ENCODE measurements at places on chromosomes 3 and 15.

- DNase-seq, result no peak
Observed at GRCh38 chr3:113546414-113546893, 14.1 kb downstream of the SIDT1 start.

DNA sequence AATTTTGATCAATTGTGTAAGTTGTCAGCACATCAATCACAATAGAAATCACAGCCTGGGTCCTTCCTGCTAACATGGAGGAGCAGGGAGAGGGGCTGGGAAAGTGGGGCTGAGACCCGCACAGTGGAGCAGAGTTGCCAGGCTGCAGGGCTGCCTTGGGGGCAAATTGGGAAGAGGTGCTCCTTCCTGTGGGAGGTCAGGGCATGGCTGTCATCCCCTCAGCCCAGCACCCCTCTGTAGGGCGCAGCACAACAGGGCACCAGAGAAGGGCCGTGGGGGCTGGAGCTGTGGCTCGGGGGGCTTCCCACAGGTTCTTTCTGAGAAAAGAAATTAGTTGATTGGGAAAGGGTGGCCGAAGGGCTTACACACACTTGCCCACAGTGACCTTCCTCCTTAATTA lies 126.3 kb downstream of the NSMCE3 start:
- DNase-seq, result no peak

DNA sequence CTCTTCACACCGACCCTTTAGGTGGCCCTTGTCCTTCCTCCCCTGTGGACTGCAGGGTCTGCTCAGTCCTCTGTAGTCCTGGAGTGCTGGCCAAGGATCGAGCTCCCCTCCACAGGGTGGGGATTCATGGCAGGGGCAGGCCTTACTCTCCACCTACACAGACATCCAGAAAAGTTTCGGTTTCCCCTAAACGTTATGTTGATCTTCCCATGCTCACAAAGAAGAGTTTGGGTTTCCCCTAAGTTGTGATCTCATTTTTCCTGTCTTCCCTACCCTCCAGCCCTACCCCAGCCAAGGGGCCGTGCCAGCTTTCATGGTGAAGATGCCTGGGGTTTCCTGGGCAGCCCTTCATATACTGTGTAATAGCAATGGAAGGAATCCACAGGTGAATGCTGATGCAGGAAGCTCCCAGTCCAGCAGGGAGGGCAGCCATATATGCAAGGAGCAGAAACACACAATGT lies 10.3 kb downstream of the STOML1 start:
- no peak for DNase-seq

DNA sequence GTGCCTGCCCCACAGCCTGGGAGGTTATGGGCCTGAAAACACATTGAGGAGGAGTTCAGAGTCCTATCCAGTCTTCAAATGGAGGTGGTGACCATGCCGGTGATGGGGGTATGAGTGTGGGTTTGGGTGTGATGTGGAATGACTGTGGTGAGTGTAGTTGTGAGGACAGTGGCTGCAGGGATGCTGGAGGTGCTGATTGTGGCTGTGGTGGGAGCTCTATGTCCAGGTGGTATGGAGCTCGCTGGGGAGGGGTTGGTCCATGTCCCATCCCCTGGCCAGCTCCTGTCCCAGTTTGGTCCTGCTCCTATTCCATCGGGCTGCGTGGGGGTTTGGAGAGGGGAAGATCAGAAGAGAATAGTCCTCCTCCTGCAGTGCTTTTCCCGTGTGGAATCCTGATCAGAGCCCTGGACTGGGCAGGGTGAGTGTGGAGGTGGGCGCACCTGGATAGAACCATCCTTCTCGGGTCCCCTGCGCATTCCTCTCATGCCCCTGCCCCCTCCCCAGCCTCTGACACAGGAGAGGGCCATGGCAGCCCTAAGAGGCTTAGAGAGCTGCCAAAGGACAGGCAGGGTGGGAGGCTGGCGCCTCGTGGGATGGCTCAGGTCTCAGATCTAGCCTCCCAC lies 23.0 kb upstream of the GOLGA6C start:
- DNase-seq, result no peak

- DNase-seq, result no peak
Observed at GRCh38 chr3:114126461-114126860, 52.4 kb downstream of the DRD3 start.

GRCh38 chr3:47193871-47194859 lies 30.3 kb upstream of the SETD2 start:
- no peak for DNase-seq

DNA sequence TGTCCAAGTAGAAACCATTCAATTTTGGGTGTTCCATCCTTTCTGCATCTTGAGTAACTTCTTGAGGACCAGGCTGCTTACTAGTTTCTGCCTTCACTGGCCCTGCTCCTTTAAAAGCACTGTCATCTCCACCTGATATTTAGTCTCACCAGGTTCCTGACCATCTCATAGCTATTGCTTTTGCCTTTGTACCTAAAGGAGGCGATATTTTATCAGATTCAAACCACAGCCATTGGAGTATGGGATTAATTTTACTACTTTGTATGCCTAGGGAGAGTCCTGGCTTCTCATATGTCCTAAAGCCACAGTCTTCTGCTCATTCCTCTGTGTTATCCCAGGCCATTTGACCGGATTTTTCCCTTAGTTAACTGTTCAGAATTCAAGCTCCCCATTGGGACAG lies 51.8 kb upstream of the RFX7 start:
- no peak for DNase-seq

- DNase-seq, result no peak
Observed at GRCh38 chr3:116153174-116153573, 292.1 kb downstream of the LSAMP start.

- no peak for DNase-seq
Observed at GRCh38 chr3:177468816-177469215, 271.5 kb upstream of the TBL1XR1 start.

- peak; percentile 33 for DNase-seq
Observed at GRCh38 chr3:129015388-129016105, 14.4 kb downstream of the EFCC1 start.

- DNase-seq, result no peak
Observed at GRCh38 chr3:11641316-11641682, 2.4 kb downstream of the VGLL4 start.

DNA sequence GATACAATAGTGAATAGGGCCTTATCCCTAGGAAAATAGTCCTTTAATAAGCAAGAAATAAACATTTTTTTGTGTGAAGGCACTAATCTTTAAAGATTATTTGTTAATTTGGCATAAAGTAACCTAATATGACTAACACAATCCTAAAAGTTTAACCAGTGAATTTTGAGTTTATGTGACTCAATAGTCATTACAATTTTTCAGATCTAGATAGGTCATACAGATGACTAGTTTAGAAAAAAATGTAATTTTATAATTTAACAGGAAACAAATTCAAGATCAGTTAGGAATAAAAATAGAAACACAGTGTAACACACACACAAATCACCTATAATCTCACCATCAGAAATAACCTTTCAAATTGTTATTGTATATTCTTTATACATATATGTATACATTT lies 620.7 kb upstream of the ALCAM start:
- no peak for DNase-seq

- DNase-seq, result no peak
Observed at GRCh38 chr3:104132566-104133403, 1233.9 kb upstream of the ALCAM start.

- no peak for DNase-seq
Observed at GRCh38 chr3:108461661-108462111, 48.7 kb downstream of the MYH15 start.

DNA sequence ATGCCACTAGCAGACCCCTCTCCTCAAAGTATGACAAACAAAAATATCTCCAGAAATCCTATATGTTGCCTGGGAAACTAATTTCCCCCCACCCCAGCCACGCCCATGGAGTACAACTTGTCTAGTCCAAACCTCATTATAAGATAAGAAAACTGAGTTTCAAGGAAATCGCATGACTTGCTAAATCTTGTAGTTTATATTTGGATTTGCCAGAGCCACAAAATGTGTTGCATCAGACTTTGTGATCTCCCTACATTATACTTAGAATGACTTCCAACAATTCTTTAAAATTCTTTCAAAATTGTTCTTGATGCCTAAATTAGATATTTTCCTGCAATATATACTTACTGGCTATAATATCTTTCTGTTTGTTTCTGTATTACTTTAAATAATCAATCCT lies 1034.4 kb downstream of the IGSF11 start:
- no peak for DNase-seq

DNA sequence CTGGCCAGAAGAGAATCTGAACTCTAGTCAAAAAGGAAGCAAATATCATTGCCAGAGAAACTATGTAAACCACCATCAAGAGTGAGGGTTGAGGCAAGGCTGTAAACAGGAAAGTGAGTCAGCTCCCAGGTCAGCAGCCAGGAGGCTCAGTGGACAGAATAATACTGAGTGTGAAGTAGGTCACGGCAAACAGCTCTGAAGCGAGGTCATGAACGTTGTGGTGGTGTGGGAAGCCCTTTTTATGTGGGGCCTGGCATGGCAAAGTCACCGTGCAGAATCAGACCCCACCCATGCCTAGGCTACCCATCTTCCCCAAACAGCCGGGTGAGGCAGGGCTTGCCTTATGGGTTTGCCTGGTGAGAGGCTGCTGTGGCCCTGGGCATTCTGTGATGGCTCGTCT lies 43.9 kb downstream of the THBS1 start:
- peak; percentile 56 for DNase-seq

DNA sequence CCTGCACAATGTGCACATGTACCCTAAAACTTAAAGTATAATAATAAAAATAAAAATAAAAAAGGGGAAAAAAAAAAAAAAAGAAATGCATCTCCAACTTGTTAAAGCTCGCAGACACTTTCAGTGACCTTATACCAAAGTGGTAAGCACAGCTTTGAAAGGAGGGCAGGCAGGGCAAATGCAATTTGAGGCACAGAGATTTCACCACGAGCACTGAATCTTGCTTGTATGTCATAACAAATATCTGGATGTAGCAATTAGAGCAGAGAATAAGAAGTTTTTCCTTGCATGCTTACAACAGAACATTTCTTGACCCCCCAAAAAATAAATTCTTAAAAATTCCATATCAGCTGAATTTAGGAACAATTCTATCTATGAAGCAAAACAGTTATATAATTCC lies 66.5 kb downstream of the FBN1 start:
- no peak for DNase-seq

- DNase-seq, result no peak
Observed at GRCh38 chr15:23835953-23836352, 148.8 kb upstream of the NDN start.

DNA sequence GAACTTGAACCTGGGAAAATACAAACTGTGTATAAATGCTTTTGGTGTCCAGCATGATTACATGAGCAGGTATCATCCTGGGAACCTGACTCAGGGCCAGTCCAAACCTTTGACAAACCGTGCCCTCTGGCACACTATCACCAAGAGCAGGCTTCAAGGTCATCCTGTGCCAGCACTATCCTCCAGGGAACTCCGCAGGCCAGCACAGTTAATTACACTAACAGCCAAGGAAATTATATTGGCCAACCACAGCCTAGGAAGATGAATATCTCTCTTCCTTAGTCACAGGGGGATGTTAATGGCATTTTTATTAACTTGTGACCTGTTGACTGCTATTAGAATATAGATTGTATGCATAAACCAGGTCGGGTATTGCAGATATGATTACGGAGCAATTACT lies 262.0 kb downstream of the TUSC7 start:
- no peak for DNase-seq

GRCh38 chr3:129625072-129625874 lies 18.8 kb upstream of the PLXND1 start:
- DNase-seq, result no peak

- no peak for DNase-seq
Observed at GRCh38 chr3:15292765-15293522, 39.4 kb downstream of the SH3BP5 start.

DNA sequence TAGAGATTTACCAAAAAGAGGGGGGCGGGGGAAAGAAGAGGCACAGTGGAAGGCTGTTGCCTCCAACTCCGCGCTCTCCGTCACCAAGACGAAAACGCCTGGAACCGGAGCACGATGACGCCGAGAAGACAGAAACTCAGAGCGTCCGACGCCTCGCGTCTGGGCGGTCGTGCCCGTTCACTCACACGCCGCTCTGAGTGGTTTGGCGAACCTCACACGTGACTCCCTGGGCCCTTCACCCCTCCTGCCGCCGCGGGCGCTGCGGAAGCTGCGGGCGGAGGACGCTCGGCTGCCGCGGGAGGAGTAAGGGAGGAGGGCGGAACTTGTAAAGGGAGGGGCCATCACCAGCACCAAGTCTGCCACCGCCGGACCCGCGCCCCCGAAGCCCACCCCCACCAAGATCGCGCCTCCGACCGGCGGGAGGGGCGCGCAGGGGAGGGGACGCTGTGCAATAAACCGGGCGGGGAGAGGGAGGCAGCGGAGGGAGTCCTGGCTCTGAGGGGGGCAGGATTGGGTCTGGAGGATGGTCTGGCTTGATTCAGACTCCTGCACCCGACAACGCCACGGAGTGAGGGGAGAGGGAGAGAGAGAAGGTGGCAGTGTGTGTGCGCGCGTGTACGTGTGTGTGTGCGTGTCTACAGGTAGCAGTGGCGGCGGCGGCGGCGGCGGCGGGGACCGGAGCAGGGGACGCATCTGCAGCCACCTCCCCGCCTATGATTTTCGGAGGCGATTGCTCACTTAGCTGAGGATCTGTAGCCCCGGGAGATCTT lies 1.9 kb upstream of the NLGN1 start:
- peak; percentile 27 for DNase-seq

GRCh38 chr3:51568036-51568435 lies 29.5 kb downstream of the RAD54L2 start:
- DNase-seq, result no peak

DNA sequence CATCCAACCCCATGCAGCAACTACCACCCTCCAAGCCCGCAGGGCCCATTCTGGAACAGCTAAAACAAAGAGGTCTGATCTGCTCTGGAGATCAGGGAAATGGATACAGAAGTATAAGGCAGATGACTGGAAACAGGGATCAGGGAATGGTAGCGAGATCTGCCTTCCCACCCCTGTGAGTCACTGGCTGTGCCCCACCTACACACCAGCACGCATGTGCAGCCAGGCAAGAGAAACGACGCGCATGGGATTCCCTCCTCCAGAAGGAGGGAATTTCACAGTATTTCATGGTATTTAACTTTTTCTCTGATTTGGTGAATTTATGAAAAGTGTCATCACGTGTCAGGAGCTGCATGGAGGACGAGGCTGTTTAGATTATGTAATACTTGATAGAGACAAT lies 116.7 kb downstream of the ARRDC4 start:
- no peak for DNase-seq

- no peak for DNase-seq
Observed at GRCh38 chr3:127174284-127174683, 18.6 kb upstream of the PRR23E start.

- DNase-seq, result no peak
Observed at GRCh38 chr3:122916084-122916483, 111.5 kb downstream of the SEMA5B start.

Data from activated CD8-positive, alpha-beta memory T cell treated with anti-CD3 and anti-CD28 coated beads, Interleukin-2, amount 50 U/mL, for 4 hours (primary cell).